Kidney (tissue), 22 donors: ENCODE measurements at places on chromosomes 5 and 9. TPM values are rescaled to one million over a fixed set of nuclear protein-coding genes. Genes with fewer than 3 reads are reported as not detected.
A peak's percentile ranks its signal among the peaks of the same experiment; 100 is the strongest.

Gene GDF9
- 0.88 TPM for total RNA-seq

- H3K4me3 ChIP-seq: no peak overlapping the region
- no peak for DNase-seq
- H3K4me1 ChIP-seq: no peaks in the 10 kb centered on the region
- H3K36me3 ChIP-seq: no peaks in the 10 kb centered on the region
- no peak overlapping the region for H3K27ac ChIP-seq
Measured at GRCh38 chr9:106432631-106433030, 430.3 kb upstream of the ZNF462 start.

GRCh38 chr9:111178331-111179055 is 140.2 kb upstream of the LPAR1 start:
- no peak overlapping the region for H3K27ac ChIP-seq
- no peaks in the 10 kb centered on the region for H3K27me3 ChIP-seq
- H3K4me3 ChIP-seq: no peak overlapping the region
- DNase-seq: peak; percentile 16
- H3K4me1 ChIP-seq: no peaks in the 10 kb centered on the region

DNA sequence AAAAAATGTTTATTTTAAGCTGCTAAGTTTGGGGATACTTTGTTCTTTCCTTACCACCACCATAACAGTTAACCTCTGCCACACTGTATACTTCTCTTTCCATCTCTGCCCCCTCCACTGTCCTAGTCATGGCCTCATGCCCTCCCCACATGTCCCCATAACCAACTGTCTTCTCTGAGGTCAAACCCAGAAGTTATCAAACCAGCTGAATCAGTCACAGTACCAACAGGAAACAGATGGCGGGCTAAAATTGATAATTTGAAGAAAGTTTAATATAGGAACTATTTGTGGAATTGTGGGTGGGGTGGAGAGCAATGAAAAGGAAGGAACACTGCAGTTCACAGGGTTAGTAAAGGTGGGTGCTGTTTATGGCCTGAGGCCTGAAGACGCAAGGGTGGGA is 5.7 kb upstream of the DCTN4 start:
- no peaks in the 10 kb centered on the region for H3K27me3 ChIP-seq
- H3K4me1 ChIP-seq: no peaks in the 10 kb centered on the region
- H3K36me3 ChIP-seq: no peaks in the 10 kb centered on the region

- no peak overlapping the region for H3K27ac ChIP-seq
- H3K4me3 ChIP-seq: no peak overlapping the region
- H3K27me3 ChIP-seq: no peaks in the 10 kb centered on the region
- H3K36me3 ChIP-seq: no peaks in the 10 kb centered on the region
Measured at GRCh38 chr9:109745335-109746283, 34.4 kb upstream of the PALM2AKAP2 start.

Gene PCDHGA9
- 7.6 TPM for total RNA-seq

DNA sequence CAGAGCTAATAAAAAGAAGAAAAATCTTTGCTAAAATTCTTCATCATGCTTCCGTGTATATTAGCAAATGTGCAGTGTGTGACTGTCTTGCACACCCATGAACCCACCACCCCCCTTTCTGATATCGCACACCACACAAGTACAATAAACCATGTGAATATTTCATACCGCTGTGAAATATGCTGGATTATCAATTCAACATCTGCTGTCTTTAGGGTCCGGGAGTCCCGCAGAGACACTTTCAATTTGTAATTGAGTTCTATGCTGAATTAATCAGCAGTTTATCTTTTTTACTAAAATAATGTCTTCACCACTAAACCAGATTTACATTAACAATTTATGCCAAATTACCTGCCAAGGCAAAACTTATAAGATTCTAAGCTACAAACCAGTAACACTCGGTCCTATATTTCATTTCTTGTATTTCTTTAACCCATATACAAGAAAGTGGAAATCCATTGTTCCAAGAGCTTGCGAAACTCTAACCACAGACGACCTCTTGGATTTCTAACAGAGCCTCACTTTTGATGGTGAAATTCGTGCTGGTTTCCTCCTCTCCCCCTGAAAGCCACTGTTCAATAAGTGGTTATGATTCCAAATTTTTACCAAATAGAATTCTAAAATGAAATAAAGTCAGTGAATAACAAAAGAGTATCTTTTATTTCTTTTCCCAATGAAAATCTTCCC is 44.2 kb downstream of the PSMB7 start:
- H3K27me3 ChIP-seq: no peaks in the 10 kb centered on the region
- H3K36me3 ChIP-seq: no peaks in the 10 kb centered on the region

Gene UBE2QL1
- total RNA-seq: 0.31 TPM

DNA sequence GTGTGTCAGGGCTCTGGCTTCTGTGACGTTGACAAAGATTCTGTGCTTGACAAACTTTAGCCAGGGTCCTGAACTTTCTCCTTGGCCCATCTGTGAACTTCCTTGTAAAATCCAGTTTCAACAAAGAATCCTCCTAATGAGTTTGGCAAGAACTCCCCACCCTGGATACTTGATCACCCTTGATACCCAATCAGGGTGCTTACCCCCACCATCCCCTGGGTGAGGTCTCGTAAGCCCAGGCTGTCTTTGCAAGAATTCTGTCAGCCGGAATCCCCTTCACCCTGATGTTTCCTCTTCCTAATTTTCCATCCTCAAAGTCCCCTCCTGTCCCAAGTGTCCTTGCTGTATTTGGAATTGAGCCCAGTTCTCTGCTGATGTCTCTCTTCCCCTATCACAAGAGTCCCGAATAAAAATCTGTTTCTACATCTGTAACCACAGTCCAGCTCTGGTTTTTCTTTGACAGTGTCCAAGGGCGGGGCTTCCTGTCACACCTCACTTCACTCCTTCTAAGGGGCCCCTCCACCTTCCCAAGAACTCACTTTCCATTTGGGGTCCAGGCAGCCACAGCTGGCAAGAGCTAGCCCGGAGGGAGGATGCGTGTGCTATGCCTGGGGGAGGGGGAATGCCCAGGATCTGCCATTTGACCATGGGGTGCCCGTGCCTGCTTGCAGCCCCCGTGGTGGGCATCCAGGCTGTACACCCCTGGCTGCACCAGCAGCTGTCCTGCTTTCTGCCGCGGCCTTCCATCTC is 2.7 kb upstream of the CARD19 start:
- H3K4me1 ChIP-seq: peaks cover 14% of the 10 kb centered on the region
- H3K4me3 ChIP-seq: no peak overlapping the region
- no peaks in the 10 kb centered on the region for H3K27me3 ChIP-seq
- peak overlapping the region; percentile 79 for H3K27ac ChIP-seq

- peaks cover 5% of the 10 kb centered on the region for H3K4me1 ChIP-seq
- H3K36me3 ChIP-seq: no peaks in the 10 kb centered on the region
- H3K27me3 ChIP-seq: no peaks in the 10 kb centered on the region
- no peak for DNase-seq
- H3K4me3 ChIP-seq: no peak overlapping the region
- no peak overlapping the region for H3K27ac ChIP-seq
Measured at GRCh38 chr9:14992081-14992480, 81.9 kb upstream of the FREM1 start.

Gene DAP
- 133 TPM for total RNA-seq

Gene MYMK
- total RNA-seq: not detected

GRCh38 chr9:70533492-70533891 is 119.0 kb upstream of the KLF9 start:
- no peak overlapping the region for H3K4me3 ChIP-seq
- no peak for DNase-seq
- H3K36me3 ChIP-seq: no peaks in the 10 kb centered on the region
- H3K27me3 ChIP-seq: no peaks in the 10 kb centered on the region
- H3K4me1 ChIP-seq: no peaks in the 10 kb centered on the region

Gene RNF183
- 3.6 TPM for total RNA-seq

Gene IL7R
- total RNA-seq: 53.7 TPM

- no peaks in the 10 kb centered on the region for H3K27me3 ChIP-seq
- H3K4me1 ChIP-seq: no peaks in the 10 kb centered on the region
- no peak overlapping the region for H3K27ac ChIP-seq
- no peak overlapping the region for H3K4me3 ChIP-seq
- DNase-seq: no peak
- H3K36me3 ChIP-seq: no peaks in the 10 kb centered on the region
Measured at GRCh38 chr5:102221949-102222348, 74.1 kb downstream of the SLCO4C1 start.

DNA sequence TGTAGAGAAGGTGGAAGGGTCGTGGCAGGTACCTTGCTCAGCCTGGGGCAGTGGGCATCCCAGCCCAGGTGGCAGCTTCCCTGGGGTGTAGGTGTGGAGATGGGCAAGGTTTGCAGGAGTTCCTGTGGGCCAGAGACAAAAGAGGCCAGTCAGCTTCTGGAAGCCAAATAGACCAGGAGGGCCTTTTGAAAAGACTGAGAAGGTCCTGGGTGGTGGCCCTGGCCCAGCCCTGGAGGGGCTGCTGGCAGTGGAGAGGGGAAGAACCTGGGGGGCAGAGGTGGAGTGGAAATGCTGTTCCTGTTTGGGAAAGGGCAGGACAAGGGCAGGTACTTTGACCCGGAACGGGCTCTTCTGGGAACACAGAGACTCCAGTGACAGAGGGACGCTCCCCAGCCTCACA is 7.0 kb upstream of the IL3 start:
- no peak overlapping the region for H3K27ac ChIP-seq
- H3K36me3 ChIP-seq: no peaks in the 10 kb centered on the region
- H3K27me3 ChIP-seq: no peaks in the 10 kb centered on the region
- DNase-seq: peak; percentile 45

DNA sequence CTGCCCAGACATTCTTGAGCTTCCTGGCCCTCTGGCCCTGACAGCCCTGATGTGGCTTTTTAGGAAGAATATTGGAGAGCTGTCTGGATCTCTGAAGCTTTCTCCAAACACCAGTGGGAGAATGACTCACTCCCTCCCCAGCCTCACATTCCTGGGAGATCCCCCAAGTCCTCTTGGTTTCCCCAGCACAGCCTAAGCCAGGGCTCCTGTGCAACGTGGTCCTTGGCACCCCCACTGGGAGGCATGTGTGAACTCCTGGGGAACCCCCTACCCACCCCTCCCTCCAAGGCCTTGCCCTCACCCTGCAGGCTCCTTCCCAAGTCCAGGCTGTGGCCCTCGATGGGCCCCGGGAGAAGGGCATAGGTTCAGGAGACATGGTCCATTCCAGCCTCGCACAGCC is 12.7 kb downstream of the GLIPR2 start:
- H3K27ac ChIP-seq: no peak overlapping the region
- no peaks in the 10 kb centered on the region for H3K4me1 ChIP-seq

- H3K27me3 ChIP-seq: no peaks in the 10 kb centered on the region
- no peak overlapping the region for H3K27ac ChIP-seq
- H3K4me3 ChIP-seq: no peak overlapping the region
- no peaks in the 10 kb centered on the region for H3K36me3 ChIP-seq
Measured at GRCh38 chr5:90861843-90862586, 303.4 kb downstream of the ADGRV1 start.

Gene GRM6
- total RNA-seq: not detected

DNA sequence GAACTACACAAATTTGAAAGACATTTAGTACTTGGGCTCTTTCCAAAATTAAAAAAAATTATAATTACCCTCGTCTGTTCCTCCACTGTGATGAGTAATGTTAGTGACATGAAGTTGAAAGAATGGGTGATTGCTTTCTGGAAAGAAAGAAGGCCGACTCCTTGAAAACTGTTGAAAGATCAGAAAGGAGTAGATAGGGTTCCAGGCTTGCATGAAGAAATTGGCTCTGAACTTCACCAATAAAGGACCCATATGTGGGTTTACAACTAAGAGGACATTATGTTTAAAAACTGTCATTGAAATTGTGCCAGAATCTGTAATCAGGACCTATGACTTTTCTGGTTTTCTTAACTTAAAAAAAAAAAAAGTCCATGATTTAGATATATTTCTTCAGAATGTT is 20.7 kb upstream of the MOCS2 start:
- H3K4me1 ChIP-seq: no peaks in the 10 kb centered on the region
- DNase-seq: no peak

DNA sequence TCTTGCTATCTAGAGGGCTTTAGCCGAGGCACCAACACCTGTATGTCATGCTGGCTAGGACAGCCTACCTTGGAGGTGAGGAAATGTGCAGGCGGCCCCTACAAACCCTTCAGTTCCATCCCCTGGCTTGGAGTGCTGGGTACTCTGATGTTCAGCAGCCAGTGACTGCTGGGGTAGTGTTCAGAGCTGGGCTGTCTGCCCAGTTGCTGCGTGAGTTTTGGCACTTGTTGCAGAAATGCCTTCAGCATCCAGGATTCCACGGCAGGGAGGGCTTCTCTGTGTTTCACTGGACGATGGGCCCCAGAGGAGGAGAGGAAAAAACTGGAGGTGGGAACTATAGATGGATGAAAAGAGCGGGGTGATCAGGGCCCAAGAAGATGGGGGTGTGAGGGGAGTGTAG is 10.4 kb downstream of the SWI5 start:
- H3K36me3 ChIP-seq: peaks cover 6% of the 10 kb centered on the region
- no peak overlapping the region for H3K27ac ChIP-seq
- H3K27me3 ChIP-seq: no peaks in the 10 kb centered on the region
- H3K4me1 ChIP-seq: no peaks in the 10 kb centered on the region
- H3K4me3 ChIP-seq: no peak overlapping the region
- no peak for DNase-seq

Gene PHYHD1
- 59.0 TPM for total RNA-seq

DNA sequence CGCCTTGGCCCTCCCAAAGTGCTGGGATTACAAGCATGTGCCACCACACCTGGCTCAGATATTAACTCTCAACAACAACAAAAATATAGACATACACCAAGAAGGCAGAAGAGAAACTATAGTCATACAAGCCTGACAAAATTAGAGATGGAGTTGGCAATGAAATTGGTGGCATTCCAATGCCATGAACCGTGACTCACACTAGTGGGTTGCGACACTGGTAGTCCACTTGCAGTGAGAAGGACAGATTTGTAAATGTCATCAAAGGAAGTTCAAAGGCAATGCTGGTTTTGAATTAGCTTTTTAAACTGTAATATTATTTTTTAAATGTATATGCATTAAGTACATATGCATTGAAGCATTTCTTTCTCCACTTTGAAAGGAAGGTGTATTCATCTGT is 8.5 kb upstream of the DNAJC25 start:
- peaks cover 5% of the 10 kb centered on the region for H3K4me1 ChIP-seq
- DNase-seq: no peak
- H3K36me3 ChIP-seq: no peaks in the 10 kb centered on the region

GRCh38 chr5:2187687-2188086 is 305.0 kb upstream of the IRX4 start:
- no peaks in the 10 kb centered on the region for H3K4me1 ChIP-seq
- no peak overlapping the region for H3K4me3 ChIP-seq
- H3K27ac ChIP-seq: no peak overlapping the region
- peaks cover 2% of the 10 kb centered on the region for H3K27me3 ChIP-seq

Gene CER1
- not detected for total RNA-seq
